Right kidney (tissue), 9 donors: ENCODE measurements at places on chromosomes 7 and 10.
A peak's percentile ranks its signal among the peaks of the same experiment; 100 is the strongest.

DNA sequence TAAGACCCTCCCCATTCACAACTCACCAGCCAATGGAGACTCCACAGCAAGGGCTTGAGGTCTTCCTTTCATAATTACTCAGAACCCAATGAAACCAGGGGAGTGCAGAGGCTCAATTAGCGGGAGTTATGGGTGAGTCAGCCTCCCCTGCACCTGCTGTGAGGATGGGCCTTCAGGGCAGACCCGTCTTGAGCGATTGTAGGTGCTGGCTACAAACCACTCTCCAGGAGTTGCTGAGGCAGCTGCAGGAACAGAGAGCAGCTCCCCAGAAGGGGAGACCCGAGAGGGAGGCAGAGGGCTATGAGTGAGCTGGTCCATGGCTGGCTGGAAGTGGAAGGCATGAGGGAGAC lies 58.5 kb upstream of the SORCS3 start:
- no peak for DNase-seq

GRCh38 chr7:95631527-95631926 lies 35.2 kb upstream of the PDK4 start:
- DNase-seq: no peak

DNA sequence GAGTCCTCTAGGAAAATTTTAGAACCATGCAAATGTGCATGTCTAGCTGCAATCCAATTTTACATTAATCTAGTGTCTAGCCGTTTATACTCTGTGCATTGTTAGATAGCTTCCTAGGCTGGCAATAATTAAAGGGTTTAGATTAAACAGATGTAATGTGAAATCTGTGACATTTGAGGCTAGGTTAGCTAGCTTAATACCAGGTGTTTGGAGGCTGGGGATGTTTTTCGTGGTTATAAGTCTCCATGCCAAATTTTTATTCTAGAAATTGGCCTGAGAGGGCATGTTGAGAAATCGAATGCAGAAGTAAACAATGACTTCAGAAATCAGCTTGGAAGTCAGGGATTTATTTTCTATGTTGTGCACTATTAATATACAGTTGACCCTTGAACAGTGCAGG lies 94.2 kb downstream of the ST7 start:
- DNase-seq: no peak

GRCh38 chr7:141649137-141649864 lies 52.7 kb downstream of the DENND11 start:
- DNase-seq: peak; percentile 48

DNA sequence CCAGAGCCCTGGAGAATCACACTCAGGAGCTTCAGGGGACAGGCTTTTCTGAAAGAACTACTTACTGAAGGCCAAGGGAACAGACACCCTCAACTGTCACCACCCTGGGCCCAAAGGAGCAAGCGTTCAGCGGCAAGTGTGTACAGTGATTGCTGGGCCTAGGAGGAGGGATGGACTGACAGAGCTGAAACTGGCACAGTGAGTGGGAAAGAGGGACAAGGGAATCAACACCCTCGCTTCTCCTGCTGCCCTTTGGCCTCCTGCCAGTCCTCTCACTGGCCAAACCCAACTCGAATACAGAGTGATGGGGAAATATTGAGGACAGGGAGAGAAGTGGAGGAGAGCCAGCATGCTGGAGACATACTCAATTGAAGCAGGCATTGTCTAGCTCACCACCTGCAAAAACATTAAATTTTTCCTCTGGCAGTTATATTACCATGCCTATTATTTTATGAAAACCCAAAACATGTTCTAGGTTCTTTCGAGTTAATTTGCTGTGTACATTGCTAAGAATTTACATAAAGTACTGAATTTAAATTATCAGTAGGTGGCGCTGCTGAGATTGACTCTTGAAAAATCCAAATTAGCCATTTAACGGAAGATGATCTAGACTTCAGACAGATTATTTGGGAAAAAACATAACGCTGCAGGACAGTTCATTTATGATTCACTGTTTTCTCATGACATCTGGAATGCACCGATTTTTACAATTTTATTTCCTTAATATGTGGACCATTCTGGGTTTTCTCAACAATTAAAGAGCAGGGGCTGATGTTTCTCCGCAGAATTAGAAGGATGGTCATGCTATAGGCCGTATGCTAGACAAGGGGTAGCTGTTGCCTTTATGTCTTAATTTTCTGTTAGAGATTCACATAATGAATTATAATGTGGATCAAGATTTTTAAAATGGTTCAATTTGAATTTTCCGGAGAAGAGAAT lies 14.7 kb upstream of the TMEM236 start:
- no peak for DNase-seq

- no peak for DNase-seq
These were observed 42.4 kb upstream of the GDF10 start for GRCh38 chr10:47257396-47258120.

DNA sequence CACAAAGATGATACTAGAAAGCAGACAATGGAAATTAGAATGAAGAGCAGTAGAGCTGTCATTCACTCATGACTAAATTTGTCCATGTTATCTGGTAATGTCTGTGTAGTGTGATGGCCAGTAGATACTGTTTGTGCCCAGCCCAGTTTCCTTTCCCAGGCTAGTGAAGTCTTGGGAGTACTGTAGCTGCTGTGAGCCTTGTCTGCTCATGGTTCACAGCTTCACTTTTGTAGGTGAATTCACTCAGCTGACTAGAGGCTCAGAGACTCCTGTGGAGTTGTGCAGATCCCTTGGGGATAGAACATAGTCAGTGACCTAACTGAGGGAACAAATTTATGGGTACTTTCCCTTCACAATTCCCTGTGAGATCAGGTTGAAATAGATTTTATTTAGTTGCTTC lies 572.5 kb downstream of the ARL4A start:
- DNase-seq: no peak

GRCh38 chr10:130440971-130441370 lies 304.8 kb downstream of the GLRX3 start:
- DNase-seq: peak; percentile 7

DNA sequence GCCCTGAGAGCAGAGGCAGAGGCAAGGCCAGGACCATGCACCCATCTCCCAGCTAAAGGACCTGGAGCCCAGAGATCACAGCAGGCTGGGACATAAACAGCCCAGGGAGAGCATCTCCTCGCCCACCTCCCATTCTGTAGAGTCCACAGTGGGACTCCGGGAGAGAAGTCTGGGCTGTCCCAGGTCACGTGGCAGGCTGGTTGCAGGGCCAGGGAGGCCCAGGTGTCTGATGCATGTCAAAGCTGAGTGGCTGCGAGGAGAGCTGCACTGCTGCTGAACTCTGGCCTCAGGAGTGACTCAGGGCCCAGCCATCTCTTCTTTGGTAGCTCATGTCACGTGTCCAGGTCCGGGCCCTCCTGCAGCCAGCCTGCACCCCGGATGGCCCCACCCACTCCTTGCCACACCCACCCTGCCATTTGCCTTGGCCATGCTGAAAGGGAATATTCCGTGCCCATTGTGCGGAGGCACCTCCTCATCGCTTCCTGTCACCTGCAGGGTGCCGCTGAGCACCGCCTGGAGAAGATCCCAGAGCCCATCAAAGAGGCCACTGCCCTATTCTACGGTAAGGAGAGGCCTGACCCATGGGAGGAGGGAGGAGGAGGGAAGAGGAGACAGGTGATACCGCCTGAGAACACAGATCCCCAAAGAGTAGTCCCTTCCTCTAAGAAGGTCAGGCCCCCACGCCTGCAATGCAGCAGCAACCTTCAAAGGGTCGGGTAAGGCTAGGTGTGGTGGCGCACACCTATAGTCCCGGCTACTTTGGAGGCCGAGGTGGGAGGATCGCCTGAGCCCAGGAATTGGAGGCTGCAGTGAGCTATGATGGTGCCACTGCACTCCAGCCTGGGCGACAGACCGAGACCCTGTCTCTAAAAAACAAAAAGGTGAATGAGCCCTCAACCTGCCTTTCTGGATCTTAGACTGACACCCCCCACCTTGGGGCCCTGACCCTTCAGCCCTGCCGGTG lies 12.6 kb upstream of the SH2B2 start:
- no peak for DNase-seq

GRCh38 chr7:150384406-150385301 lies 5.5 kb downstream of the ZNF775 start:
- no peak for DNase-seq

DNA sequence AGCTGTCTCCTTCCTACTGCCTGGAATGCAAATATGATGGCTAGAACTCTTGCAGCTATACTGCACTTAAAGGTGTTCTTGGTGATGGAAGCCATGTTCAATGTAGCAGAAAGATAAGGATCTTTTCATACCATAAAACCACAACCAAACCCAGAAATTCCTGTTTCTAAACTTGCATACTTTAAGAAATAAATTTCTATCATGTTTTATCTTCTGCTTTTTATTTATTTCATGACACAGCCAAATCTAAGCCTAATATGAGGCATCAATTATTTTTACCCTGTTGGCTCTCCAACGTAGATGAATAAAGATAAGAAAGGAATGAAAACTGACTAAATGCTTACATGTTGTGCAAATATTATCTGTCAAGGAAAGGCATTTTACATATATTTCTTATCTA lies 224.1 kb downstream of the DOCK4 start:
- no peak for DNase-seq

DNA sequence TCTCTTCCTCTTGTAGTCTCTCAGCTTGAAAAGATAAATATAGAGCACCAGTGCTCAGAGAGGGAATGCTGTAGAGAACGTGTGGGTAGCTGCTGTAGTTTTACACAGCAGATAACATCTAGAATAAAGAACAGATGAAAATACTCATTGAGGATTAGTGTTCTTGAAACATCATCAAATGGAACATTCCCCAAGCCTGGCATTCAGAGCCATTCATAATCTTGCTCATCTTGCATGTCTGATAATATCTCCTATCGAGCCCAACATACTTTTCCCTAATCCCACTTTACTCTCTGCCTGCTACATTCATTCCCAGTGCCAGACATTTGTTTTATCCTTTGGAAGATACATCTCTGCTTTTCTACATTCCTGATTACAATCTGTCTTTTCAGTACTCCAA lies 35.2 kb downstream of the MCU start:
- DNase-seq: no peak

GRCh38 chr7:116829041-116829440 lies 33.3 kb upstream of the CAPZA2 start:
- DNase-seq: no peak

- DNase-seq: no peak
These were observed 61.8 kb upstream of the FAM204A start for GRCh38 chr10:118403967-118404366.

- DNase-seq: peak; percentile 34
These were observed 29.9 kb downstream of the RNLS start for GRCh38 chr10:88553116-88553752.

DNA sequence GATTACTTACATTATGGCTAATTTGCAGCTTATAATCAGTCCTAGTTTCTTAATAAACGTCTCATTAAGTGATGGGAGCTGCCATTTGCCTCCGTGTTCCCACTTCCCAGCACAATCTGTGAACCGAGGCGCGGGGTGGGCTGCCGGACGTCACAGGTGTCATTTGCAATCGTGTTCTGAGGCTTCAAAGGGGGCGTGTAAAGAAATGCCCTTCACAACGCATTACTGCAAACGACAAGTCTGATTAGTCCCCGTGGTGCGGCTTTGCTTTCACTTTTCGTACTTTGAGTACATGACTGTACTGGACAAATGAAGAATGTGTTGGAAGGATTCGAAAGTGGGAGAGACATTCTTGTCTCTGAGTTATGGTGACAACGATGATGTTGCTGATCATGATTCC lies 614.2 kb upstream of the ADARB2 start:
- DNase-seq: no peak
